ENCODE measurements at places on chromosomes 11 and 22. TPM values are rescaled to one million over a fixed set of nuclear protein-coding genes. Genes with fewer than 3 reads are reported as not detected.

The IFITM2 gene
- total RNA-seq, result 698 TPM

The MUC5AC gene
- total RNA-seq, result under 0.01 TPM

The SYT13 gene
- total RNA-seq, result 0.09 TPM

GRCh38 chr22:39350757-39351688 lies 1.2 kb downstream of the SYNGR1 start:
- peaks cover 37% of the 10 kb centered on the region for H3K4me1 ChIP-seq
- peak; percentile 2 for DNase-seq
- H3K4me3 ChIP-seq, result peak overlapping the region; percentile 51
- H3K36me3 ChIP-seq, result no peaks in the 10 kb centered on the region
- H3K27ac ChIP-seq, result no peak overlapping the region
- H3K27me3 ChIP-seq, result no peaks in the 10 kb centered on the region

DNA sequence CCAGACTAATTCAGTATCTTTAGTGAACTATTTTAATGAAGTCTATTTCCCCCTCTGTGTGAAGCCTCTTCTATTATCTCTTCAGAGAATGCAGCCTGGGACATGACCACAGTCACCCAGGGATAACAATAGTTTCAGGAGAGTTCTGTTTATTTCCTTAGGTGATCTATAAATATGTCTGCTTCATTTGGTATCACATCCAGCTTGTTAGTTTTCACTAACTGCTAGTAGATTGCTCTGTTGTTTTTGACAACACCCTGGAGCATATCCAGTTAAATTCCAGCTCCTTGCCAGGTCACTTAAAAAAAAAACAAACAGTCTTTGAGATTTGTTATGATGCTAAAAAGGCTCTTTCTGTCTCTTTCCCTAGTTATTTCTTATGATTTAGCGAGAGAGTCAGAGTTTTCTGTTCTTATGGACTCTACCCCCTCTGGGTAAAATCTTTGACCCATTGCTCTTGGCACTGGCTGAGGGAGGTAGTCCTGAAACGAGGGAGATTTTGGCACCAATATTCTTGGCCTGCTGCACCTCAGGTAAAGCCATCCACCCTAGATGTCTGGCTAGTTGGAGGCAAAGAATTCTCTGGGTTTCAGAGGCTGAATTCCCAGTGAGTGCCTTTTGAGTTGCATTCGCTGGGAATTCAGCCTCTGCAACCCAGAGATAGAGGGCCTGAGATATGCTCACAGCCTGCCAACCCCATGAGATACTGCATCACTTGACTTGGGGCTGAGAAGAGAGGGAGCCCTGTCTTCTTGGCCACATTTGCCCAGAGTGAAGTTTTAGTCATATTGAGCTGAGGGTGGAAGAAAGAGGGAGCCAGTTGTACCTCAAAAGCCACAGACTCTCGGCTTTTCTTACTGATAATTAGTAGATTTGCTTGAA lies 159.1 kb downstream of the PGR start:
- peaks cover 28% of the 10 kb centered on the region for H3K4me1 ChIP-seq
- H3K4me3 ChIP-seq, result no peak overlapping the region
- DNase-seq, result no peak
- H3K27me3 ChIP-seq, result no peaks in the 10 kb centered on the region

DNA sequence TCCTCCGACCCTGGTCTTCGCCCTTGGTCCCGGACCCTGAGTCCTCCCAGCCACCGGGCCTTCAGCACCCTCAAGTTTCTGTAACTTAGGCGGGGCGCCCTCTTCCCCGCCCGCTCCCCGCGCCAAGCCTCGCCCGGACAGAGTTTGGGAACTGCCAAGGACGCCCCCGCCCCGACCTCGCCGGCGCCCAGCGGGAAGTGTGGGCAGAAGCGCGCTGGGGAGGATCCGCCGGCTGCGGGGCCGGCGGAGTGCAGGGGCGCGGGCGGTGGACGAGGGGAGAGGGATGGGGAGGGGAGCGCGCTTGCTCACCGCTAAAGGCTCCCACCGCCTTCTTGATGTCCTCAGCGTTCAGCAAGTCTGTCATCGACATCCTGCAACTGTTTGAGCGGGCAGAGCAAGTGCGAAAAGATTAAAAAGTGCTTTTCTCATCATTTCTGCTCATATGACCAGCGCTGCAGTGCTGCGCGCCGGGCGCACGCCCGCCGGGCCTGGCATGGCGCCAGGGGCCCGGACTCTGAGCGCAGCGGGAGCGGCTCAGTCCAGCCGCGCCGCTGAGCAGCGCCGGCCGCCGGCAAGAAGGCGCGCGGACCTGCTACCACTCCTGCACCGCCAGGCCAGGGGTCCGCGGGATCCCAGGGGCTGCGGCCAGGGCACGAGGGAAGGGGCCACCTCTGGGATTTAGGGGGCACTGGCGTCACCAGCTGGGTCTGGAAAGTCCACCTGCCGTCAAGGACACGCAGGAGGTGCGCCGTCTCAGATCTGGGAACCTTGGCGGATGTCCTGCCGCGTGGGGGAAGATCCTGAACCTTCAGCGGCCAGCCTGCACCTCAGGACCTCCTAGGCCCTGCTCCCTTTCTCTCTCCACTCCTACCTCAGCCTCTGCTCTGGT lies at the start of gene PVALB:
Gene PVALB, minus strand, starts transcription at position 400 of the 889 bp plus-strand sequence. Its CDS starts 30 bp downstream, at position 370.
- H3K4me3 ChIP-seq, result no peak within 1 kb of the TSS
- H3K27ac ChIP-seq, result no peak within 1 kb of the TSS
- peaks cover 12% of the 10 kb centered on the region for H3K4me1 ChIP-seq
- H3K27me3 ChIP-seq, result peaks cover 5% of the 10 kb centered on the region

GRCh38 chr11:72072348-72072747 lies 8.0 kb downstream of the NUMA1 start:
- peaks cover 8% of the 10 kb centered on the region for H3K4me1 ChIP-seq
- no peak for DNase-seq
- no peaks in the 10 kb centered on the region for H3K27me3 ChIP-seq
- no peak overlapping the region for H3K4me3 ChIP-seq
- H3K27ac ChIP-seq, result no peak overlapping the region

DNA sequence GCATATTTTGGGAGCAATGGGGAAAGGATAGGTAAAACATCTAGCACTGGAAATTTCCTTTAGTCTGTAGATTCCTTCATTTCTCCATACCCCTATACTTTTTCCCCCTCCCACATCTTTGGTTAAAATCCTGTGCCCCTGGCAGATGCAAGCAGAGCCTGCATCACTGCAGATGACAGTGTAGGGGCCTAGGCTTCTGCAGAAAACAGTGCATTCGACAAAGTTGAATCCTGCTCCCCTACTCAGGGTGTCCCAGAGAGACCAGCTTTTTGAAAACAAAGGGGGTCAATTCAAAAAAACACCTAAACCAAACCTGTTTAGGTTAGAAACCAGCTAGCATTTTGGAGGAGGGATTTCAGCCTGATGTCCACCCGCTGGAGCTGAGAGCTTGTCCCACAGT lies 43.8 kb upstream of the BLID start:
- no peak for DNase-seq
- H3K36me3 ChIP-seq, result no peaks in the 10 kb centered on the region
- H3K27ac ChIP-seq, result no peak overlapping the region
- H3K4me1 ChIP-seq, result no peaks in the 10 kb centered on the region
- no peaks in the 10 kb centered on the region for H3K27me3 ChIP-seq

- peaks cover 3% of the 10 kb centered on the region for H3K36me3 ChIP-seq
- H3K27ac ChIP-seq, result no peak overlapping the region
- no peaks in the 10 kb centered on the region for H3K27me3 ChIP-seq
- no peak overlapping the region for H3K4me3 ChIP-seq
Measured at GRCh38 chr11:68818181-68818580, 23.5 kb downstream of the CPT1A start.

DNA sequence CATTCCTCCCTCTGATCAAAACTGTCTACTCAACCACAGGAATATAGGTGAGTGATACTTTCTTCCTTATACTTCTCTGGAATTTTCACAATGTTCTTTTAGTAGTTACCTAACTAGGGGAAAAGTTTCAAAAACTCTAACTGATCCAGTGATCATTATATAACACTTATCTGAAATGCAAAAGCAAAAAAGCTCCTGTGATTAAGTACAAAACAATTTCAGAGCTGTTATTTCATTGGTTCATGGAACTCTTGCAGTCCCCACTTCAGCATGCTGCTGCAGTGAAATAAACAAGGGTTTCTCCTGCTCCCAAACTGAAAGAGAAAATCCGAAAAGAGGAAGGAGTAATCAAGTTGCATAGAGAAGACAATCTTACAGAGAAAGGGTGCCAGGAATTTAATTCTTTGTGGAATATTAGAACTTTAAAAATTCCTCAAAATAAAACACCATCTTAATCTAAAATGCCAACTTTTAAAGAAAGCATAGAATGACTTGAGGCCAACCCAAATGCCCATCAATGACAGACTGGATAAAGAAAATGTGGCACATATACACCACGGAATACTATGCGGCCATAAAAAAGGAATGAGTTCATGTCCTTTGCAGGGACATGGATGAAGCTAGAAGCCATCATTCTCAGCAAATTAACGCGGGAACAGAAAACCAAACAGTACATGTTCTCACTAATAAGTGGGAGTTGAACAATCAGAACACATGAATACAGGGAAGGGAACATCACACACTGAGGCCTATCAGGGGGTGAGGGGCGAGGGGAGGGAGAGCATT lies 20.3 kb downstream of the PPP2R1B start:
- no peak overlapping the region for H3K4me3 ChIP-seq
- peaks cover 90% of the 10 kb centered on the region for H3K36me3 ChIP-seq
- no peaks in the 10 kb centered on the region for H3K4me1 ChIP-seq
- no peak overlapping the region for H3K27ac ChIP-seq
- H3K27me3 ChIP-seq, result no peaks in the 10 kb centered on the region

Measured in K562 (cell line).